ENCODE measurements at places on chromosomes 7 and 10. TPM values are rescaled to one million over a fixed set of nuclear protein-coding genes. Genes with fewer than 3 reads are reported as not detected.

ZNF853 gene
- 0.61 TPM for total RNA-seq

NPSR1 gene
- not detected for total RNA-seq

ZNF117 gene
- total RNA-seq = 9.3 TPM

LIPK gene
- 1.9 TPM for total RNA-seq

FUOM gene
- 8.3 TPM for total RNA-seq

LBX1 gene
- total RNA-seq = not detected

PRSS2 gene
- total RNA-seq = not detected

EPO gene
- not detected for total RNA-seq

PDK4 gene
- 4.1 TPM for total RNA-seq

CREB3L2 gene
- 14.9 TPM for total RNA-seq

WEE2 gene
- not detected for total RNA-seq

SCIN gene
- 32.2 TPM for total RNA-seq

DNA sequence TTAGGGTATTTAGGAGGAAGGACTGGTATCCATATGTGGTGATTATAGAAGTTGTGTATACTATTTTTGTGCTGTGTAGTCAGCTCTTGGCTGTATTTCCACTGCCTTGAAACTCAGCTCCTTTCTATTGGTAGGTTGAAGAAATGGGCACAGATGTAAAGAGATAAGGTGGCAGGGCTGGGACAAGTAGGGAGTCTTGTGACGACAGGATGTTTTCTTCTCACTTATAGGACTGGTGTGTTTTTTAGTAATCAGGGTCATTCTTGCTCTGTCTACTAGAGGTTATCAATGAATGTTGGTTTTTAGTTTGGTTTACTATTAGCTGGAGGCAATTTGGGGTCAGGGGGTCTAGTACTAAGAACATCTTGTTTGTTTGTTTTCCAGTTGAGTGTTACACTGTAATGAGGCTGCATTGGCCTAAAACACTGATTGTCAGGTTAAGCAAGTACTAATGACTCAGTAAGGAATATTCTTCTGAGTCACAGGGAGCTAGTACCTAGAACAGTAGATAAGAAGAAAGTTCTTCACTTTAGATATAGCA, 11.8 kb downstream of the UBN2 start:
- DNase-seq = no peak

DNA sequence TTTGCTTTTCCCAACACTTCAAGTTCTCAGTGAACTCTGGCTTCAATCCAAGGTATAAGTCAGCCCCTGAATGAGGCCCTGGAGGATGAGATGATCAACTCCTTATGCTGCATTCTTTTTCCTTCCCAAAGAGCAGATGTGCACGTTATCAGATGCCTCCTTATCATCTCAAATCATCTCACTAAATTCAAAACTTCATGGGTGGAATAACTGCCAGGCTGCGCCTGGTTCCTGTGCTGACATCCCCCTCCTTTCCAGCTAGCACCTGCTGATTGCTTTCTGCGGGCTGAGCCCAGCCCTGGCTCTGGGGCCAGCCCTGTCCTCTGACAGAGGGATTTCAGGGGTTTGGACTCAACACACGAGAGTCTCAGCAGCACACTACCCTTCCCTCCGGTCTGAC, 44.9 kb downstream of the TLL2 start:
- no peak for DNase-seq

- no peak for DNase-seq
Measured at GRCh38 chr7:111708072-111708471, 145.8 kb upstream of the IMMP2L start.

DNA sequence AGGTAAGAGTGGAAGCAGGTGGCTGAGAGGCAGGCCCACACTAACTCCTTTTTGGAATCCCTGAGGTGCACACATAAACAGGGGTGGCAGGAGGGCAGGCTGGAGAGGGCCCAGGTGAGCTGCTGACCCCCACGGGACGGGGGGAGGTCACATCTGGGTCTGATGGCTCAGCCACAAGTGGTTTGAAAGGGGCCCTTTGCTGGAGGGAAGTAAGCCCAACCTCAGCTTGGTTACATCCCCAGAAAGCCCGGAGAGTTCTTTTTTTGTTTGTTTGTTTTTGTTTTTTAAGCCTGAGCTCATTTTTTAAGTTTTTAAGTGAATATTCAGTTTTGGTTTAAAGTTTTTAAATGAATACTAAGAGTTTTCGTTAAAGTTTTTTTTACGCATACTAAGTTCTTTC, 72.8 kb upstream of the CUX1 start:
- DNase-seq = no peak

DNA sequence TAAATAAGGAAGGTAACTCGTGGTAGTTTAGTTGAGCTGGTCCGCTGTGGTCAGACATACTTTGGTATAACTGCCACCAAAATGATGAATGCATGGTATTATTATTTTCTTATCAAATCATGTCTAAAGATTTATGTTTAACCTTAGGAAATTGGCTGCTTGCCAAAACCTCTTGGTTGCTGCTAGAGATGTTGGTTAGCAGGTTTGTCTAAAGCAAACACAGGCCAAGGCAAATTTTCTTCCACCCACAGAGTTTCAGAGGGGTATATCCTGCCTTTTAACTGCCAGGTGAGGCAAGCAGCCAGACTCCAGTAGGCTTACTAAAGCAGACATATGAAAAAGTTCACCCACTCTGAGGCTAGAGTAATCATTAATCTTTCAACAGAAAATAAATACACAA, 101.4 kb downstream of the SEMA3E start:
- no peak for DNase-seq

- DNase-seq = no peak
Measured at GRCh38 chr10:660970-661596, 28.4 kb downstream of the DIP2C start.

DNA sequence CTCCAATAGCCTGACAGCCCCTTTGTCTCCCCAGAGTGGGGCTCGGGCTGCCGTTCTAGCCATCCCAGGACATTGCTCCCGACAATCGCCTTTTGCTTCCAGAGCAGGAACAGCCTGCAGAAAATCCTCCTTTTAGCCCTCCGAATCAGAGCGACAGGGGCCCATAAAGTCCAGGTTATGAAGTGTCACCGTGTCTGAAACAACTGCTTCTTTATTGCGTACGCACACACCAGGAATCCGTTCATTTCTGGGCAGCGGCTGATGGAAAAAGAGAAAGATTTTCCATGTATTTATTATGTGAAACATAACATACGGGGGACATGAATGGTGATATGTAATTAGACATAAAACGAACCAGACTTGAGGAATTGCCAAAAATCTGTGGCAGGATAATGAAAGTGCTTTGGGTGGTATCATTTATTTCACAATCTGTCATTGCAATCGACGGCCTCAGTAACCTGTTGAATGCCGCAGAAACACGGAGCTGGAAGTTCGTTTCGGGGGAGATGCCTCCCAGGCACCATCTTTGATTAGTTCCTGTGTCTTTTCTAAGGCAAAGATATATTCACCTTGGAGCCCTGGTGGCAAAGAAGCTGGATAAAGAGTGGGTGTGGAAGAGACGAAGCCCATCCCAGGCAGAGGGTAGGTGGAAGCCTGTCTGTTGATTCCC, 48.1 kb downstream of the FAM241B start:
- no peak for DNase-seq

DNA sequence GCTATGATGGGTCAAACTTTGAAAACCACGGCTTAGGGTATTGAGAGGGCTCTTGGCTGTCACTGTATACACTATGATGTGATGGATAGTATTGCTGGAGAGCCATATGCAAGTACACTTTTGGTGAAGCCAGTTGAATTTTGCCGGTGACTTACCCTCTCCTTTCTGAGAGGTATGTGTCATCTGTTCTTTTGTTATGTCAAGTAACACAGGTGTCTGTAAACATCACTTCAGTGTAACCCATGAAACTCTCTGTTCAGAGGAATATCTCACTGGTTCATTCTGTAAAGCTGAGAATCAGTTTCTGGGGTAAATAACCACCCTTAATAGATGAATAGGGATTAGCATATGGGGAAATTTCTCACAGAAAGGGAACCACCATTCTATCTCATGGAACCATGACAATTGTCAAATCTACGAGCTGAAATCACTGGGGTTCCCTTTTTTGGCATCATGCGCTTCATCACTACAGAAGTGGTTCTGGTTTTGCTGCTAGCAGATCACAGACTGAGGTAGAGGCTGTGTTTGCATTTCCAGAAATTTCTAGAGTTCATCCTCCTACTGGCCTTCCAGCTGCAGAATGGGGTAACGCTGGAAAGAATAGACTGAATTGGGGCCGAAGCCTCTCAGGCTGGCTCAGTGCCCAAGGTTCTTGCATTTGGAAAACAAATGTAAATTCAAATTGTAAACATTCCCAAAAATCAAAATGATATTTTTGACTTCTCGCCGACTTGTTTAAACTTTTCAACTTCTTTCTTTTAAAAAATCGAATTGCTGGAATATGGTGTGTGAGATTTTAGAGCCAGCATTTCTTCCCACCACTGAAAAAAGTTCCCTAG, 83.3 kb upstream of the CREB5 start:
- DNase-seq = no peak

DNA sequence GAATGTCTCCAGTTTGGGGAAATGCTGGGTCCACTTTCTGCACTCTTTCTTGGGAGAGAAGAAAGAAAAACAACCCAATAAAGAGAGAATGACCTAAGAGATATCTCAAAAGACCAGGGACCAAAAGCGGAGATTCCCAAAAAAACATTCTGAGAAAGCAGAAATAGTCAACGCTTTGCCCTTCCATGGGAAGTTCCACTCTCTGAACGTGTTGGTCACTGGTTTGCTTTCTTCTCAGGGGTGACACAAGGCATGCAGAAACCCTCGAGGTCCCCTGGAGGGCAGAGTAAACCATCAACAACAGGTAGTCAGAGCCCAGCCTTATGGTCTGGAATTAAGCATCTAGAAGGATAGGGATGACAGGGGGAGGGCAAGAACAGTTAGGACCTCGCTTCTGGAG, 26.2 kb upstream of the AOAH start:
- DNase-seq = no peak

GRCh38 chr10:117944676-117945447, 101.9 kb downstream of the RAB11FIP2 start:
- no peak for DNase-seq

DNA sequence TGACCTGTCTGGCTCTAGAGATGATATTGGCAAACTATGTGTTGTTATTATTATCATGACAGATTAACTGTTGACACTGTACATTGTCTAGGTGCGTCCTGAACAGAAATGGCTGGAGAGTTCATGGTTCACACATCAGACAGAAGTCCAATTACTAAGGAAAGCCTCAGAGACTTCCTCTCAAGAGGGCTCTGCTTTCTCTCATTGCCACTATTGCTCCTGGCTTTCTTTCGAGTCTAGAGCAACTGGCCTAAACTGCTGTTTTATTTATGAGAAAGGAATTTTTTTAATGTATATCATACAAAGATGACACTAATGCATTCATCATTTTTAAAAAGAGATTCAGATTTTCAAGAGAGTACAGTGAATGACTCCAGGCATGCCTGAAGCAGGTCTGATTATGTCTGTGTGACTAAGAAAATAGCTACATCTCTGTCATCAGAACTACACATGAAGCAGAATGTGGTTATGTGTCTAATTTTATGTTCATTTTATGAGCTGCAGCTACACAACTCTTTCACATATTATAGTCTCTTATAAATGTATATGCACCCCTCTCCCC, 30.4 kb downstream of the NRCAM start:
- DNase-seq = no peak

GRCh38 chr7:139370301-139370942, 10.7 kb downstream of the LUC7L2 start:
- DNase-seq = no peak

DNA sequence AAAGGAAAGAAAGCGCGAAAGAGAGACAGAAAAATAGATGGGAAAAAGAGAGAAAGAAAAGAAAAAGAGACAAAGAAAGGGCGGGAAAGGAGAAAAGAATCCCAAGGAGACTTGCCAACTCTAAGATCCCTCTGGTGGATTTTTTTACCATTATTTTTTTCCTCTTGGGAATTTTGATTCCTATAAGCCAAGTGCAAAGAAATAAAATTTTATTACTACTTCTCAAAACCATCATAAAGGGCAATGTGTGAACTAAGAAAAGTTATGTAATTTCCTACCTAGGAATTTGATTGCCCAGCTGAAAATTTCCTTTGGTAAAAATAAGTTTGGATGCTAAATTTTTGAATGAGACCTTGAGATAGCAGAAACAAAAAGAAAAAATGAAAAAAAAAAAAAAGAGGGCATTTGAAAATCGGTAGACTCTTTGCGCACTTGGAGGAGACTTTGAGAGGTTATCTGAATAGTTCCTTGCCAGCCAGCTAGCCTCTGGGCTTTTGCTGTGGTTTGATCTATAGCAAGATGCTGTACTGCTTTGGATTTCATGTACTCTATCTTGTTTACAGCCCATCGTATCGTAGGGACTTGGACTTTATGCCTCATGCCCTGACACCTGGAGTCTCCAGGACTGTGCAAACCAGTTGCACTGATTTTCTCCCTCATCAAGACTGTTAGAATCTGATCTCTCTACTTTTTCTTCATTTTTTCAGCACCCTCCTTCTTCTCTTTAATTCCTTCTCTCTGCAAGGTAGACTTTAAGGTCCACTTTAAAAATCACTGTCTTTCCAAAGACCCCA, 535.4 kb upstream of the MKI67 start:
- no peak for DNase-seq

DNA sequence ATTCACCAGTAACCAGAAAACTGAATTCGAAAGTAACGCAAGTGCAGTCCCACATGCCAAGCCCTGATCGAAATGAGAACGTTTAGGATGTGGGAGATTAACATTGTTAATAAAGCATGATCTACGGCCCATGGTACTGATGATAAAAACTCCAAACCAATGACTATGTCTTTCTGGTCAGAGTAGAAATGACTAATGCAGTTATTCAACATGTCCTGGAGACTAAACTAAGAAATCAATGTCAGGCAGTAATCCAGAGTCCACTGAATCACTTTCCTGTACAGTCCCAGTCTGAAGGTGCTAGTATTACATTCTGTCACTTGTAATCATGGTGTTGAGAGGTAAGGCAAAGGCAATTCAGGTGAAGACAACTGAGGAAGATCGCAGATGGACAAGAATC, 14.4 kb downstream of the NPSR1 start:
- no peak for DNase-seq

GRCh38 chr7:148914208-148914777, 30.2 kb upstream of the EZH2 start:
- DNase-seq = no peak

GRCh38 chr10:13189961-13190360, 28.6 kb downstream of the MCM10 start:
- DNase-seq = no peak

- no peak for DNase-seq
Measured at GRCh38 chr7:116772423-116772863, 89.9 kb upstream of the CAPZA2 start.

GRCh38 chr7:2104107-2104710, 128.5 kb downstream of the MAD1L1 start:
- DNase-seq = no peak

DNA sequence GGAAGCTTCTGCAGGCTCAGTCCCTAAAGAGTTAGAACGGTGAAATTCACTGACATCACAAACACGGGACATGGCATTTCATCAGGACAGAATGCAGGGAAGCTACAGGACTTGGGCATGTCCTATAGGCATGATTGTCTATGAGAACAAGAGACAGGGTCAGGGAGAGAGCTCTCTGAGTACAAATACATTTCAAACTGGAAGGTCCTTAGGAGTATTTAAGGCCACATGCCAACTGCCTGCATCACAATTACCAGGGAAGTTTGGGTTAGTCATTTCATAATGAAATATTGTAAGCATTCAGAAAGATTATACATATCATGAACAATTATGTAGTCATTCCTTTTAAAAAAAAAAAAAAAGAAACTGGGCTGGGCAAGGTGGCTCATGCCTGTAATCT, 71.3 kb downstream of the CREB3L2 start:
- no peak for DNase-seq

GRCh38 chr7:134493091-134493490, 34.2 kb upstream of the AKR1B1 start:
- DNase-seq = no peak
